ENCODE measurements at places on chromosomes 2 and 18.

DNA sequence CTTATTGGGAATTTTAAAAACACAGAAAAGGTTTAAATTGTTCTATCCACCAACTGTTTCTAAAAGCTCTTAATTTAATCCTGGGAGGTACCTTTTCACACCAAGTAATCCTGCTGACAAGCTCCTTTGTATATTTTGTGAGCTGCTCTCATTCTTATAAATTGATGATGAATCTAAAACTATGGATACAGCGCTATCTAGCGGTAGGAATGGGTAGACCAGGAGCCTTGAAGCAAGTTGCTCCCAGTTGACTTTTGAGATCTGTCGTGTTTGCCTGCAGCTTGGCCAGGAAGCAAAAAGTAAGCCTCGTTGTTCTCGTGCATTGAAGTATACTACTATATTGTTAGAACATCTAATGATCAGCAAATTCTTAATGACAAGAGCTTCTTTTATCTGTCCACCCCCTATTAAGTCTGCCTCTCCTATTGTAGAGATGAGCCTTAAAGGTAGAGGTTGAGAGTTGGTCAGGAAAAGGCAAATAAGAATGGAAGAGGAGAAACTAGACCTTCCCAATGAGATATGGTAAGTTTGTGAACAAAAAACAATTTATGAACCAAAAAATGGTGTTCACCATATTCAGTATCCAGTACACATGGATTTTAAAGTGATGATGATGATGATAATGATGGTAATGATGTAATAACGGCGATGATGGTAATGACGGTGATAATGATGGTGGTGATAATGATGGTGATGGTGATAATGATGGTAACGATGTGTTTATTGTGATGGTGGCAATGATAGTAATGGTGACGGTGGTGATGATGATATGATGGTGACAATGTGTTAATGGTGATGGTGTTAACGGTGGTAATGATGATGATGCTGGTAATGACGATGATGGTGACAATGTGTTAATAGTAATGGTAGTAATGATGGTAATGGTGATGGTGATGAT, 212.1 kb upstream of the NCKAP5 start:
- no peaks in the 10 kb centered on the region for H3K4me1 ChIP-seq
- no peaks in the 10 kb centered on the region for H3K36me3 ChIP-seq
- no peak overlapping the region for H3K27ac ChIP-seq
- H3K4me3 ChIP-seq, result no peak overlapping the region
- DNase-seq, result no peak
- no peaks in the 10 kb centered on the region for H3K27me3 ChIP-seq

DNA sequence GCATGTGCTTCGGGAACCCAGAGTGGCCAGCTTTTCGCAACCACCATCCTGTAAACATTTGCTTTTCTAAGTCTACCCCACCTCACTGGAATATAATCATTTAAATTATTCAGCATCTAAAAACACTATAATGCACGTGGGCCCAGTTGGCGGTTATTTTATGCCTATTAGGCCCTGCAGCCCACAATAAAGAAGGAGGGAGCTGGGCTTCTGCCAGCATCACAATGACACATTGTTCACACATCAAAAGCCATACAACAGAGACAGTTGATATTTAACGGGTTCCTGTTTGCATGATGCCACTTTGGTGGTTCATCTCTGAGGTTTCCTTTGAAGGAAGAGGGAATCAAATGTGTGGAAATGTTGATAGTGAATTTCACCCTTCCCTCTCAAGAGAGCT, 916.0 kb upstream of the CELF4 start:
- H3K4me3 ChIP-seq, result no peak overlapping the region
- H3K36me3 ChIP-seq, result no peaks in the 10 kb centered on the region
- H3K4me1 ChIP-seq, result no peaks in the 10 kb centered on the region
- H3K27ac ChIP-seq, result no peak overlapping the region
- DNase-seq, result no peak
- H3K27me3 ChIP-seq, result no peaks in the 10 kb centered on the region

- H3K4me1 ChIP-seq, result peaks cover 44% of the 10 kb centered on the region
- H3K36me3 ChIP-seq, result no peaks in the 10 kb centered on the region
- H3K27me3 ChIP-seq, result no peaks in the 10 kb centered on the region
- H3K4me3 ChIP-seq, result no peak overlapping the region
- DNase-seq, result no peak
- H3K27ac ChIP-seq, result peak overlapping the region; percentile 33
Measured at GRCh38 chr2:224520064-224520463, 65.1 kb downstream of the CUL3 start.

DNA sequence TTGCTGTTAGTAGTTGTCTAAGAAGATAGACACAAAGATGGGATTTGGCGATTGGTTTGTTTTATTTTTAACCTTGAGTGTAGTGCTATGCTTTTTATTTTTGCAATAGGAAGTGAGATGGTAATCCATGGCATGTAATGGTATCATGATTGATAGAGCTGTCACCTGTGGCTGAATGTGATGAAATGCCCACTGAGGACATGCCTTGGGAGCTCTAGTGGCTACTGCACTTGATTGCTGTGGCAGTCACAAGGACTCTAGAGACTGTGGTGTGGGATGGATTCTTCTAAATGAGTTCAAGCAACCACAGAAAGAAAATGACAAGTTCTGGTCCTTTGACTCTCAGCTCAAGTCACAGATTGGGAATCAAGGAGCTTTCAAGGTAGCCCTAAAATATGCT, 139.4 kb downstream of the CYRIA start:
- no peaks in the 10 kb centered on the region for H3K4me1 ChIP-seq
- no peak overlapping the region for H3K27ac ChIP-seq
- H3K27me3 ChIP-seq, result no peaks in the 10 kb centered on the region
- no peak for DNase-seq
- no peak overlapping the region for H3K4me3 ChIP-seq

DNA sequence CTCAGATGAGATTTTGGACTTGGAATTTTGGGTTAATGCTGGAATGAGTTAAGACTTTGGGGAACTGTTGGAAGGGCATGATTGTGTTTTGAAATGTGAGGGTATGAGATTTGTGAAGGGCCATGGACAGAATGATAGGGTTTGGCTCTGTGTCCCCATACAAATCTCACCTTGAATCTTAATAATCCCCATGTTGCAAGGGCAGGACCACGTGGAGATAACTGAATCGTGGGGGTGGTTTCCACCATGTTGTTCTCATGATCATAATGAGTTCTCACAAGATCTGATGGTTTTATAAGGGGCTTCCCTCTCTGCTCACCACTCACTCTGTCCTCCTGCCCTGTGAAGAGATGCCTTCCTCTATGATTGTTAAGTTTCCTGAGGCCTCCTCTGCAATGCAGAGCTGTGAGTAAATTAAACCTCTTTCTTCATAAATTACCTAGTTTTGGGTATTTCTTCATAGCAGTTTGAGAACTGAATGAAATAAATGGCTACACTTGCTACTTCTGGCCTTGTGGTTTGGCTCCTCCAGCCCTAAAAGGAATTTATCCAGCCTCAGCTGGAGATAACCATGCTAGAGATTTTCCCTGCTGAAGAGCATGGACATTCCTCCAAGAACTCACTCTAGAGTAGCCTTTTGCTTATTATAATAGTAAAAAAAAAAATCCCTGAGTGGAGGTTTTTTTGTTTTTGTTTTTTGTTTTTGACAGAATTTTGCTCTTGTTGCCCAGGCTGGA, 144.3 kb upstream of the TFPI start:
- no peak for DNase-seq
- H3K4me3 ChIP-seq, result no peak overlapping the region
- no peaks in the 10 kb centered on the region for H3K4me1 ChIP-seq
- no peaks in the 10 kb centered on the region for H3K27me3 ChIP-seq
- no peak overlapping the region for H3K27ac ChIP-seq

DNA sequence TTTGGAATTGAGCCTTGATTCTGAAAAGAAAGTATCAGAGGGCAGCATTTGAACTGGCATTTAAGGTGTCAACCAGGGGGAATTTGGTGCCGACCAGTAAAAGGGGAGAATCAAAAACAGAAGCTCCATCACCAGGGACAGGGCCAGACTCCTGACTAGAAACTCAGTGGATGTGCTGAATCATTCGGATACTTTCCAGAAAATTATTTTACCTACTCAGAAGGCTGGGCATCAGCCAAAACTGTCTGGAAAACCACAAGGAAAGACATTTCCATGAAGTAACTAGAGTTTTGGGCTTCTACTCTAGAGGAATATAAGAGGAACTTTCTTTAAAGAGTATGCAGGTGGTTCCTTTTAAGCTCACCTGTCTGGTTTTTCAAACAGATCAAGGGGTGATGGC, 756.6 kb downstream of the RNF144A start:
- H3K4me3 ChIP-seq, result no peak overlapping the region
- H3K27ac ChIP-seq, result no peak overlapping the region
- H3K36me3 ChIP-seq, result no peaks in the 10 kb centered on the region
- DNase-seq, result no peak

- no peaks in the 10 kb centered on the region for H3K4me1 ChIP-seq
- no peaks in the 10 kb centered on the region for H3K27me3 ChIP-seq
- no peak overlapping the region for H3K27ac ChIP-seq
- DNase-seq, result no peak
- no peak overlapping the region for H3K4me3 ChIP-seq
Measured at GRCh38 chr2:137302957-137303356, 537.6 kb downstream of the THSD7B start.

DNA sequence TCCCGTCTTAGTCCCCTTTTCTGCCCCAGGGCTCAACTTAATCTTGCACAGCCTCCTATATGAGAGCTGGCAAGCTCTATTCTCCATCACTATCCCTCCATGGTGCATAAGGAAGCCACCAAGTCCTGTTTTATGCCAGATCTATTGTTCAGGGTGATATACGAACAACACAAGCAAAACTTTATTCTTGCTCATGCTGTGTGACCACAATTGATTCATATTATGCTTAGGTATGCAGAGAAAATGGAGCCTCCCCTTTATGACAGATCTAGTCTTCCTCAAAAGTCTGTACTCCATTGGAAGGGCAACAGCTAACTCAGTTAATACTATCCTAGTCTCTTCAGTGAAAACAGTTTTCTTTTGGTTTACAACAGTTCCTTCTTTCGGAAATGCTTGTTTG, 94.0 kb upstream of the STON1 start:
- no peak overlapping the region for H3K4me3 ChIP-seq
- H3K36me3 ChIP-seq, result no peaks in the 10 kb centered on the region
- DNase-seq, result no peak

GRCh38 chr2:216343221-216343980, 28.9 kb downstream of the MARCHF4 start:
- H3K36me3 ChIP-seq, result no peaks in the 10 kb centered on the region
- DNase-seq, result no peak
- H3K27me3 ChIP-seq, result no peaks in the 10 kb centered on the region
- H3K4me1 ChIP-seq, result peaks cover 25% of the 10 kb centered on the region
- H3K4me3 ChIP-seq, result no peak overlapping the region
- no peak overlapping the region for H3K27ac ChIP-seq

- peaks cover 38% of the 10 kb centered on the region for H3K4me1 ChIP-seq
- no peak overlapping the region for H3K4me3 ChIP-seq
- H3K27me3 ChIP-seq, result no peaks in the 10 kb centered on the region
- no peaks in the 10 kb centered on the region for H3K36me3 ChIP-seq
- no peak for DNase-seq
Measured at GRCh38 chr2:159605441-159606178, 10.7 kb downstream of the BAZ2B start.

- no peak overlapping the region for H3K27ac ChIP-seq
- no peak for DNase-seq
- no peaks in the 10 kb centered on the region for H3K4me1 ChIP-seq
- no peak overlapping the region for H3K4me3 ChIP-seq
Measured at GRCh38 chr2:235832941-235833340, 335.2 kb downstream of the GBX2 start.

DNA sequence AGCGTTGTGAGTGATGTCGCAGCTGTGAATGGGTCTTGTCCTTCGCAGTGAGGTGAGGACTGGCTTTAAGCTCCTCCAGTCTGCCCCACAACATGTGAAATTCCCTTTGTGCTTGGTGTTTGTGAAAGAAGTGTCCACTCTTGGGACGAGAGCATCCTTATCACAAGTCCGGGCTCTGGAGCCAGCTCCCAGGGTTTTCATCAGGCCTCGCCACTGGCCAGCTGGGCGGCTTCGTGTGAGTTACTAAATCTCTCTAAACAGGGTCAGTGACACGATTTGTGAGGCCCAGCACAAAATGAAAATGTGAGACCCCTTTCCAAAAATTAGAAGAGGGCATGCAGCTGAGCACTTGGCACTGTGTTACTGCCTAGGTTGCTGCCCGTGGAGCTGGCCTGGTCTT, 115.9 kb downstream of the VAPA start:
- no peak for DNase-seq
- H3K27me3 ChIP-seq, result no peaks in the 10 kb centered on the region
- peaks cover 72% of the 10 kb centered on the region for H3K4me1 ChIP-seq
- H3K4me3 ChIP-seq, result no peak overlapping the region
- H3K36me3 ChIP-seq, result no peaks in the 10 kb centered on the region

GRCh38 chr2:74045454-74045853, 60.7 kb downstream of the TET3 start:
- no peak overlapping the region for H3K27ac ChIP-seq
- H3K4me3 ChIP-seq, result no peak overlapping the region
- no peak for DNase-seq
- H3K36me3 ChIP-seq, result peaks cover 6% of the 10 kb centered on the region
- H3K27me3 ChIP-seq, result no peaks in the 10 kb centered on the region
- no peaks in the 10 kb centered on the region for H3K4me1 ChIP-seq
